NCI-H1417 treated with DMSO at 0.1 percent for 48 hours (cell line): ENCODE measurements at places on chromosomes 3 and 15.

DNA sequence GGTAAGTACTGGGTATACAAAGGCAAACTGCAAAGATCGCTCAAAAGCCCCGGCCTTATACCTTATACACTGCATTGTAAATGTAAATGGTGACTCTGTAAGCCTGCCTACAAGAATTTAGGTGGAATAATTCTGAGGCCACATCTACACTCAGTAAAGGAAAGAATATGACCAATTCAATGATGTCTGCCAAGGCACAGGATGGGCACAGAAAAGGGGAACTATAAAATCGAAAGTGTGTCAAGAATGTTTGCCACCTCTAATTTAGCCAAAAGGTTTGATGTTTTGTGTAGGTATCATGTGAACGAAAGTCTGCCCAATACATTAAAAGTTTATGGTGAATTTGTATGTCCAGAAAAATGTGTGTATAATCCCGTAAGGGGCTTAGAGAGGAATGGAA is 96.1 kb downstream of the FOXP1 start:
- DNase-seq: no peak

- DNase-seq: no peak
Measured at GRCh38 chr3:124669470-124669869, 60.8 kb upstream of the UMPS start.

DNA sequence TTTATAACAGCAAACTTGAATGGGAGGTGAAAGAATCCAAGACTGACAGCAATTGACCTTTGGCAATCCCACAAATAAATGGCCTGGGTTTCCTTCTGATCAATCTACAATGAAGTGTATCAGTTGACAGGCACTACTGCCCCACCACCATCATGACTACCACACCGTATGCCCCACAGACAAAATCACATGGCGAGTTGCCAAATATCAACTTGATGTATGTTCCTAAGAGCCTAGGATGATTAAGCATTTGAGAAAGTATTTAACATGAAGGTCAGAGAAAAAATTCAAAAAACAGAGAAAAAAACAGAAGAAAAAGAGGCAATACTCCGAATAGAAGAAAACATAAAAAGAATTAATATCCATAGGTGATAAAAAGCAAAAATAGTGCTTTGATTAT is 215.9 kb upstream of the STAC start:
- no peak for DNase-seq

- DNase-seq: no peak
Measured at GRCh38 chr3:72818092-72818773, 30.0 kb downstream of the SHQ1 start.

DNA sequence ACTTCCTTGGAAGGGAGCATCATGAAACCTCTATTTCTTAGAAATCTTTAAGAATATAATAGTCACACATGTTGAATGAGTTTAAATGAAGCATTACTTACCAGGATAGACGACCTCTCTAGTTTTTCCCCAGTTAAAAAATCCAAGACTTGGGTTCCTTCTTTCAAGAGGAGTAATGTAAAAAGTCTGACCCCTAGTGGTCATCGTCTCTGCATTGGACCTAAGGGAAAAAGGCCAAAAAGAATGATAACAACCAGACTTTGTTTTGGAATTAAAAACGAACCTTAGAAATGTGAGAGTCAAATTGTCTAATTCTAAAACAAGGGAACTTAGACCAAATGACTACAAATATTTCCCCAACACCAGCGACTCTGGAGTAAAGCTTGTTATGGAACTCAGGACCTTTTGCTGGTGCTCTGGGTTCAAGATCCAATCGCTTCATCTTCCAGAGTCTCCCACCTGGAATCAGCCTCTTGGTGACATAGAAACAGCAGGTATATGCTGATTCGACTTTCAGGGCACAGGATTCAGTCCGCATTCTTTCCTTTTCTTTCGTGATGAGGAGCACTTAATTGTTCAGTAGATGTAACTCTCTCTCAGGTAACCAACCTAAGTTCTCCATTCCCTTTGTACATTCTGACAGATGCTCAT is 214.8 kb upstream of the TPRG1 start:
- DNase-seq: no peak

DNA sequence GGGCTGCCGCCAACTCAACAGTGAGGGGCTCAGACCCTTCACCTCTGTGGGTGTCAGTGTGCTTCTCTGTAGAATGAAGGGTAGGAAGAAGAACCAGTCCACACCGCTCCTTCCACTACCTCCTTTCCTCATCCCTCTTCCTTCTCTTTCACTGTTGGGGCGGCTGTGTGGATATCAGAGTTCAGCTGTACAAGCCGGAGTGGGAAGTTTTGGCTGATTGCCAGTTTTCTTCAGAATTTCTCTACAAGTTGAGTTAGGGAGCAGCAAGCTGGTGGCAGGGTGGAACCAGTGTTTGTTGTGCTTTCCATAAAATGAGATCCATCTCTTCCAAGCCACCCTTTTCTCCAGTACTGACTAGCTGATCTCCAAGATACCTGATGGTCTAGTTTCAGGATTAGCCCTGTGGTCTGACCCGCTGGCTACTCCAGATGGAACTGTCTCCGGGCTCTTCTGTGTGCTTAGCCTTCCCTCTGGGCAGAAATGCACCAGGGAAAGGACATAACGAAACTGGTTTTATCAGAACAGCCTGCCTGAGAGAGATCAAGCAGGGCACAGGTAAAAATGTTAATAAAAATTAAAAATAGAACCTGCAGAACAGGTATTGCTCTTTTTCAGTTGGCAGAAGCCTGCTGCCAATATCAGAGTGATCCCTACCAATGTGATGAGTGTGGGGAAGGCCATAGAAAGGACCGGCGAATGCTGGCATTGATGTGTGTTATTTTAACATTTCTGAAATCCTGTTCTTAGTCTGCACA is 169.9 kb upstream of the TSC22D2 start:
- DNase-seq: no peak

DNA sequence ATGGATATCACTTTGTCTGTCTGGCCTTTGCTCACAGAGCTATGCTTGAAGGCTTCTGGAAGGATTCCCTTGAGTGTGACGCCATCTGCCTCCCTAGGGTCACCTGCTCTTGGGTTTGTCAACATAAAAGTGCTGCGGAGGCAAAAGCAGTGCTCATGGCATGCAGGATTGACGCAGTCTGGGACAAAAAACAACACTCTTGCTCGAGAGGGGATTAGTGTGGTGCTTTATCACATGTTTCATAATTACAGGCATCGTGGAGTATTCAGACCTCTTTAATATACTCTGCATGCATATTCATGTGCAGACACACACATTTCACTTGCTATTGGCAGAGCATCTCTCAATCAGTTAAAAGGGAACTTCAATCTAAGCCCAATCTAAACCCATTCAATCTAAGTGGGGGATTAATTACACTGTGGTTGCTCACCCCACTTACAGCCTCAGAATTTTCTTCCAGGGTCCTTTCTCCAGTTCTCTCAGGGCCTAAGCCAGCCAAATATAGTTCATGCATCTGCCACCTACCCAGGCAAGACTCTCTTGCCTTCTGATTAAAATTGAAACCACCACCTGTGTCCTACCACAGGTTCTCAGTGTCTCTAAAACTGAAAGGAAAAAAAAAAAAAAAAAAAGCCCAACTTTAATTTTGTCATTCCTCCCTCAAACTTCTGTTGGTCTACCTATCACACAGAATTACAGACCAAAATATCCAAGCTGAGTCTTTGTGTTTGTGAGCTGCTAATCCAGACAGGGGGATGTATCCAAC is 75.6 kb downstream of the BFSP2 start:
- no peak for DNase-seq
